ENCODE measurements at places on chromosomes 6 and 20.

DNA sequence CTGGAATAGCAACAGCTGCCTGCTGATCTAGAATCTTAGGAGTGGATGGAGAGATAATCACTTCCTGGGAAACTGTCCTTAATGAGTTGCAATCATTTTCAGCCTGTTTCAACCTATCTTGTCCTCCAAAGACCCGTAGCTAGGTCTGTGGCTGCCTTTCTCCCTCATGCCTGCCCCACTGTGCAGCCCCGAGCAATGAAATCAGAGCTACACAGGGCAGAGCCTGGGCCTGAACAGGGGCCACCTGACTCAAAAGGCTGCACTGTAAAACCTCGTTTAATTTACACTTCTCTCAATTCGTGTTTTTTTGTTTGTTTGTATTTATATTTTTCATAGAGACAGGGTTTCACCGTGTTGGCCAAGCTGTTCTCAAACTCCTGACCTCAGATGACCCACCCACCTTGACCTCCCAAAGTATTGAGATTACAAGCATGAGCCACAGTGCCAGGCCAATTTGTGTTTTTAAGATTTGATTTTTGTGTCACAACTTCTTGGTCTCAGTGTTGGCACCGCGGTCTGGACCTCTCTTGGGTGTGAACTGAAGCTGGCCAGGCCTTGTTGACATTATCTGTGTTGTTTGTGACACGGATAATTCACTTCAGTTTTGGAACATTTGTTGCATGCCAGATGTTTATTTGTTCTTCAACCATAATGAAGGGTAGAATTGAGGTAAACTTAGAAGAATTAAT is 21.5 kb downstream of the GGTLC1 start:
- H3K27ac ChIP-seq: no peak overlapping the region
- DNase-seq: no peak
- H3K36me3 ChIP-seq: no peaks in the 10 kb centered on the region

DNA sequence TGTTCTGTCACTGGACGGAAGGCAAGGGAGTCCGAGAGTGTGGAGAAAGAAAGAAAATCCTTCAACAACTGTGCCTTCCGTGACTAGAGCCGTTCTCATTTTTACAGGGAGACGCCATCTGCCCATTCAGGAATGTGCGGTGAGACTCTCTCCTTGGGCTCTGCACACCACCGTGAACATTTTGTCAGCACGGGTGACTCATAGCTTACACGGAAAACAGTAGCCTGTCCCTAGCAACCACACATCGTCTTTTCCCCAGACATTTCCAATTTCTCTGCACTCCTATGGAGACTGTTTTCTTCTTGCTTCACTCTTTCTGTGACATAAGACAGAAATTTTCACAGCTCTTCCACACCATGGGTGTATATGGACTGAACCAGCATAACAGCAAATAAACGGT is 55.1 kb downstream of the TBXT start:
- H3K36me3 ChIP-seq: peaks cover 6% of the 10 kb centered on the region
- no peak for DNase-seq
- no peak overlapping the region for H3K4me3 ChIP-seq
- H3K27ac ChIP-seq: no peak overlapping the region
- H3K27me3 ChIP-seq: peaks cover 7% of the 10 kb centered on the region
- no peaks in the 10 kb centered on the region for H3K4me1 ChIP-seq

- H3K36me3 ChIP-seq: no peaks in the 10 kb centered on the region
- H3K4me3 ChIP-seq: no peak overlapping the region
- no peaks in the 10 kb centered on the region for H3K4me1 ChIP-seq
- no peaks in the 10 kb centered on the region for H3K27me3 ChIP-seq
These were observed 118.2 kb downstream of the CD24 start for GRCh38 chr6:106856227-106856874.

DNA sequence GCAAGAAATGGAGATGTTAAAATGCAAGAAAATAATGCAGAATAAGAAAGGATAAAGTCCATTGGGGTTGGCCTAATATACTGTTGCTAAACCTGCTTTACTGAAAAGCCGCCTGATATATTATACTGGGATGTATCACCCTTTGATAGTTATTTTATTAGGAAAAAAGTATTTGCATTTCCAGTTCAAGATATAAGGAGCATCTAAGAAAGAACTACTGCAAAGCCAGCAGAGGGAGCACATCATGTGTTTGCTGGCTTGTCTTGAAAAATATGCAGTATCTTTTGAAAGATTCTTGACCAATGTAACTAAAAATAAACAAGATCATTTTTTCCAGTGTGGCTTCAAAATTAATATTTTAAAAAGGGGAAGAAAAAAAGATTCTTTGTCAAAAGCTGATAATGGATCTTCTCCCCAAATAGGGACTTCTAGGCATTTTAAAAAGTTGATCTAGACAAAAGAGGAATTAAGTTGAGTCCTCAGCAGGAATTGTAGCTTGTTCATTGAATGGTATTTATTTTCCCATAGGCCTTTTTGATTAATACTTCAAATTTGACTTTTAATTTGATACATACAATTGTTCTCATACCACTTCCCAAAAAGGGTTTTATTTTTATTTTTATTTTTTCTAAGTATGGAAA is 214.9 kb downstream of the ZFAND3 start:
- H3K27ac ChIP-seq: no peak overlapping the region
- peaks cover 25% of the 10 kb centered on the region for H3K36me3 ChIP-seq
- H3K4me3 ChIP-seq: no peak overlapping the region

Measured in nephron progenitor cell (in vitro differentiated cells).